ENCODE measurements at places on chromosomes 3 and 15.
A peak's percentile ranks its signal among the peaks of the same experiment; 100 is the strongest.

GRCh38 chr3:22496641-22497040 lies 706.5 kb upstream of the UBE2E2 start:
- H3K27me3 ChIP-seq = no peaks in the 10 kb centered on the region
- H3K4me3 ChIP-seq = no peak overlapping the region
- no peak for DNase-seq
- no peak overlapping the region for H3K27ac ChIP-seq
- no peaks in the 10 kb centered on the region for H3K4me1 ChIP-seq
- no peaks in the 10 kb centered on the region for H3K36me3 ChIP-seq

- H3K4me1 ChIP-seq = no peaks in the 10 kb centered on the region
- H3K36me3 ChIP-seq = no peaks in the 10 kb centered on the region
- H3K27ac ChIP-seq = no peak overlapping the region
- H3K27me3 ChIP-seq = peaks cover 11% of the 10 kb centered on the region
- H3K4me3 ChIP-seq = no peak overlapping the region
Measured at GRCh38 chr3:127209840-127210653, 17.1 kb downstream of the PRR23E start.

GRCh38 chr15:65583701-65584100 lies 27.2 kb downstream of the INTS14 start:
- H3K27me3 ChIP-seq = no peaks in the 10 kb centered on the region
- H3K36me3 ChIP-seq = peaks cover 18% of the 10 kb centered on the region
- peak; percentile 57 for DNase-seq
- H3K4me3 ChIP-seq = no peak overlapping the region

DNA sequence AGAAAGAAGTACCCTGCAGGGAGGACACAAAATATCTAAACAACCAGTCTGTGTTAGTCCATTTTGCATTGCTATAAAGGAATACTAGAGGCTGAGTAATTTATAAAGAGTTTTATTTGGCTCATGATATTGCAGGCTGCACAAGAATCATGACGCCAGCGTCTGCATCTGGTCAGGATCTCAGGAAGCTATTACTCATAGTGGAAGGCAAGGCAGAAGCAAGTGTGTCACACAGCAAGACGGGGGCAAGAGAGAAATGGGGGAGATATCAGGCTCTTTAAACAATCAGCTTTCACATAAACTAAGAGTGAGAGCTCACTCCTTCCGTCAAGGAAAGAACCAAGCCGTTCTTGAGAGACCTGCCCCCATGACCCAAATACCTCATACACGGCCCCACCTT lies 614.8 kb downstream of the ZIC1 start:
- H3K36me3 ChIP-seq = no peaks in the 10 kb centered on the region
- no peak overlapping the region for H3K4me3 ChIP-seq
- no peak for DNase-seq
- H3K27ac ChIP-seq = no peak overlapping the region

- peaks cover 4% of the 10 kb centered on the region for H3K36me3 ChIP-seq
- H3K4me3 ChIP-seq = no peak overlapping the region
- DNase-seq = no peak
- no peak overlapping the region for H3K27ac ChIP-seq
- no peaks in the 10 kb centered on the region for H3K4me1 ChIP-seq
Measured at GRCh38 chr3:126049289-126050049, 34.5 kb downstream of the SLC41A3 start.

GRCh38 chr3:43372007-43372740 lies 85.8 kb downstream of the SNRK start:
- no peaks in the 10 kb centered on the region for H3K36me3 ChIP-seq
- no peaks in the 10 kb centered on the region for H3K27me3 ChIP-seq
- H3K4me3 ChIP-seq = no peak overlapping the region
- no peak overlapping the region for H3K27ac ChIP-seq

DNA sequence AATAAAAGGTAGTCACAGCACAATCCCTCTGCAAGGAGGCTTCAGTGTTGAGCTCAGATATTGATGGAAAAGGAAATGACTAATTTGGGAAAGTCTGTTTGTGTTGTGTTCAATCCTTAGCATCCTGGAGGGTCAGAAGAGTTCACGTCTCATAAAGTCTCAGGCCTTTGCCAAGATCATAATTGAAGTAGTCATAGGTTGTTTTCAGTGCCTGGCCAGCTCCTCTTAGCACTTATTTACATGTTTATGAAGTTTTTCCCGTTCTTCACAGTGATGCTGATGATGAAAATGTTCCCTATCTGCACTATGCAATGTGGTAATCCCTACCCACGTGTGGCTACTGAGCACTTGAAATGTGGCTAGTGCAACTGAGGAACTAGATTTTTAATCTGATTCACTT lies 61.6 kb upstream of the TGFBR2 start:
- H3K4me3 ChIP-seq = no peak overlapping the region
- H3K27ac ChIP-seq = no peak overlapping the region
- H3K27me3 ChIP-seq = no peaks in the 10 kb centered on the region
- H3K4me1 ChIP-seq = no peaks in the 10 kb centered on the region
- H3K36me3 ChIP-seq = no peaks in the 10 kb centered on the region

GRCh38 chr15:66635817-66636216 lies 66.2 kb upstream of the SMAD6 start:
- H3K4me1 ChIP-seq = peaks cover 26% of the 10 kb centered on the region
- no peaks in the 10 kb centered on the region for H3K36me3 ChIP-seq
- no peak overlapping the region for H3K4me3 ChIP-seq
- DNase-seq = no peak
- no peak overlapping the region for H3K27ac ChIP-seq
- no peaks in the 10 kb centered on the region for H3K27me3 ChIP-seq

DNA sequence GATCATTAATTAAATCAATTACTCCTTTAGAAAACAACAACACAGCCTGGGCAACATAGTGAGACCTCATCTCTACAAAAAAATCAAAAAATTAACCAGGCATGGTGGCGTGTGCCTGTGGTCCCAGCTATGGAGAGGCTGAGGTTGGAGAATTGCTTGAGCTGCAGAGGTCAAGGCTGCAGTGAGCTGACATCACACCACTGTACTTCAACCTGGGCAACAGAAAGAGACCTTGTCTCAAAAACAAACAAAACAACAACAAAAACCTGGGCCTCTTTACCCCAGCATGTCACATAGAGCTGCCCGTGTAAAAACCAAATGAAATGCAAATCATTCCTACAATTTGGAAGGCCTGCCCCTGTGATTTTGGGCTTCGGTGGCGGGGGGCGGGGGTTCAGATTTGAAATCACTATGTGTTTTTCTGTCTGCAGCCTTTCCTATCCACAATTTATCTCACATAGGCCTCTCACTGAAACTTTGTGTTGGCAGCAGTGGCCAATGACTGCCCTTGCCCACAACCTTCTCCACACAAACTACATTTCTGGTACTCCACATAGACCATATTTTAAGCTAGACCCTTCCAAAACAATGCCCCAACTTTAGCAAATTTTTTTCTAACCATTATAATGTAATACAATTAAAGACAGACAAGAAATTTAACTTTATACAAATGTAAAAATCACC lies 6.5 kb downstream of the ADAM10 start:
- peaks cover 3% of the 10 kb centered on the region for H3K4me1 ChIP-seq
- no peaks in the 10 kb centered on the region for H3K27me3 ChIP-seq
- H3K36me3 ChIP-seq = no peaks in the 10 kb centered on the region
- no peak overlapping the region for H3K4me3 ChIP-seq
- no peak overlapping the region for H3K27ac ChIP-seq

DNA sequence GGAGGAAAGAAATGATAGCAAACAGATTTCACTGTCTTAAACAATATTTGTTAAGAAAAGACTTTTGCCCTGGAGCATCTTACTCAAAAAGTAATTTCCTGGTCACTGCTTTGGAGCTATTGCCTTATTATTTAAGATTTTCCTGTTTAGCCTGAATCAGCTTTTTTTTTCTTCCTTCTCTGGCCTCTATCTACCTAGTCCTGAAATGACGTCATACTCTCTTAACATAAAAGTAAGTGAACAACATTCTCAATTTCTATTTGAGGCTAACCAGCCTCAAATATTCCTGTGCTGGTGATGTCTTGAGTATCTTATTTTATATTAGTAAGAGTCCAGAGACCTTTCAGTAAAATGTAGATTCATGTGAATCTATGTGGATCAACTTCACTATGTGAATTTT lies 221.9 kb upstream of the ALCAM start:
- no peak overlapping the region for H3K27ac ChIP-seq
- H3K4me1 ChIP-seq = no peaks in the 10 kb centered on the region
- H3K36me3 ChIP-seq = no peaks in the 10 kb centered on the region
- no peaks in the 10 kb centered on the region for H3K27me3 ChIP-seq
- DNase-seq = no peak
- no peak overlapping the region for H3K4me3 ChIP-seq

- H3K36me3 ChIP-seq = peaks cover 4% of the 10 kb centered on the region
- no peak overlapping the region for H3K4me3 ChIP-seq
- no peaks in the 10 kb centered on the region for H3K27me3 ChIP-seq
- H3K4me1 ChIP-seq = peaks cover 4% of the 10 kb centered on the region
- H3K27ac ChIP-seq = no peak overlapping the region
- DNase-seq = no peak
Measured at GRCh38 chr3:17188378-17188777, 303.6 kb downstream of the PLCL2 start.

DNA sequence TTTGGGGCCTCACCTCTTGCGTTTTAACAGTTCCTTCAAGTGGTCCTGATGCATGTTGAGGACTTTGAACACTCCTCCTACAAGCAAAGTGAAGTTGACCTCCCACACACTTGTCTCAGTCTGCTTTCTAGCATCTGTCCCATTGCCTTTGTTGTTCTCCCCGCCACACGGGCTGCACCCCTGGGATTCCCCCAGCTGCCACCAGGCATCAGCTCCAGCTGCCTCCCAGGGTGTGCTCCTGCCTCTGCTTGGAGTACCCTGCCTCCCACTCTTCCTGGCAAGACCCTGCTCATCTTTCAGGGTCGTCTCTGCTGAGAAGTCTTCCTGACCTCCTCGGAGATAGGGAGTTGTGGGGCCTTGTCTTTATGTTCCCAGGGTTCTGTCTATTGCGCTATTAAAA lies 52.2 kb downstream of the IGF1R start:
- no peak overlapping the region for H3K4me3 ChIP-seq
- H3K36me3 ChIP-seq = no peaks in the 10 kb centered on the region
- H3K4me1 ChIP-seq = peaks cover 10% of the 10 kb centered on the region
- no peak for DNase-seq
- H3K27ac ChIP-seq = no peak overlapping the region

- no peak overlapping the region for H3K27ac ChIP-seq
- H3K4me3 ChIP-seq = no peak overlapping the region
- H3K4me1 ChIP-seq = no peaks in the 10 kb centered on the region
- no peaks in the 10 kb centered on the region for H3K36me3 ChIP-seq
- no peak for DNase-seq
Measured at GRCh38 chr3:140073278-140074045, 138.5 kb downstream of the CLSTN2 start.

- no peaks in the 10 kb centered on the region for H3K27me3 ChIP-seq
- peak; percentile 61 for DNase-seq
- H3K27ac ChIP-seq = no peak overlapping the region
- H3K4me1 ChIP-seq = peaks cover 3% of the 10 kb centered on the region
Measured at GRCh38 chr3:158159714-158160113, 49.8 kb downstream of the RSRC1 start.

DNA sequence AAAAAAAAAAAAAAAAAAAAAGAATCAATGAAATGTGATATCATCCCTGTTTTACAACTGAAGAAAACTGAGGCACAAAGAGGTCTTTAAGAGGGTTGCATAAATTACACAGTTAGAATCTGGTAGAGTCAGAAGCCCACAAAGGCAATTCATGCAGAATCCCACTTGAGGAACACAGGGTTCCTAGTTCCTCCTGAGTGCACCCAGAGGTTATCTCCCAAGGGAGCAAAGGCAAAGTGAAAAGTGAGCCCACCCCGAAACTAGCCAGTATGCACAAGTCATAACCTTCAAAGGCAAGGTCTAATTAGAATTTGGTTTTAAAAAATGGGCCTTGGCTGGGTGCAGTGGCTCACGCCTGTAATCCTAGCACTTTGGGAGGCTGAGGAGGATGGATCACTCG lies 37.8 kb downstream of the AP3S2 start:
- no peaks in the 10 kb centered on the region for H3K4me1 ChIP-seq
- DNase-seq = no peak
- H3K4me3 ChIP-seq = no peak overlapping the region
- H3K27me3 ChIP-seq = no peaks in the 10 kb centered on the region
- H3K27ac ChIP-seq = no peak overlapping the region

- no peak overlapping the region for H3K4me3 ChIP-seq
- H3K4me1 ChIP-seq = no peaks in the 10 kb centered on the region
- DNase-seq = no peak
- H3K27ac ChIP-seq = no peak overlapping the region
Measured at GRCh38 chr3:193488741-193489140, 66.0 kb downstream of the ATP13A4 start.

GRCh38 chr3:6089780-6090179 lies 771.1 kb upstream of the GRM7 start:
- no peak overlapping the region for H3K27ac ChIP-seq
- peaks cover 4% of the 10 kb centered on the region for H3K4me1 ChIP-seq
- H3K36me3 ChIP-seq = no peaks in the 10 kb centered on the region
- no peak overlapping the region for H3K4me3 ChIP-seq
- no peaks in the 10 kb centered on the region for H3K27me3 ChIP-seq
- no peak for DNase-seq

DNA sequence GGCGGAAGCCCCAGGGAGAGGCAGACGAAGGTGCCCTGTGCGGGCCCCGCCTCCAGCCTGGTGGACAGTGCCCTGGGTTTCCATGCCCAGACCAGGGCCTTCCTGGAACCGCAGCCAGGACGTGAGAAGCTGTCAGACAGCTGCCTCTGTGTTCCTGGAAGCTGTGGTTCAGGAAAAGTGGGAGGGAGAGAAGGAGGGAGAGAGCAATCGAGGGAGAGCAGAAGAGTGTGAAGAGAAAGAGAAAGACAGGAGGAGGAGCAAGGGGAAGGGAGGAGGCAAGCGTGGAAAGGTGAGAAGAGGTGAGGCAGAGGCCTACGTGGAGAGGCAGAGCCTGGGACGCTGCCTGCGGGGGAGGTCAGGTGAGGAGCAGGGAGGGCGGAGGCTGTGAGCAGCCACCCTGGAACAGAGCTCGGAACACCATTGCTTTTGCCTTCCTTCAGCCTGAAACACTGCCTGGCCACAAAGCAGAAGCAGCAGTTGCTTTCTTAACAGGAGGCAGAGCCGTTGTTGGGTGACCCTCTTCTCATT lies 18.6 kb downstream of the ZDHHC19 start:
- H3K36me3 ChIP-seq = no peaks in the 10 kb centered on the region
- no peak overlapping the region for H3K4me3 ChIP-seq
- DNase-seq = peak; percentile 70

- H3K4me1 ChIP-seq = no peaks in the 10 kb centered on the region
- no peak overlapping the region for H3K4me3 ChIP-seq
- H3K27me3 ChIP-seq = peaks cover 2% of the 10 kb centered on the region
- no peak overlapping the region for H3K27ac ChIP-seq
- no peaks in the 10 kb centered on the region for H3K36me3 ChIP-seq
Measured at GRCh38 chr3:140523600-140523999, 154.3 kb upstream of the TRIM42 start.

DNA sequence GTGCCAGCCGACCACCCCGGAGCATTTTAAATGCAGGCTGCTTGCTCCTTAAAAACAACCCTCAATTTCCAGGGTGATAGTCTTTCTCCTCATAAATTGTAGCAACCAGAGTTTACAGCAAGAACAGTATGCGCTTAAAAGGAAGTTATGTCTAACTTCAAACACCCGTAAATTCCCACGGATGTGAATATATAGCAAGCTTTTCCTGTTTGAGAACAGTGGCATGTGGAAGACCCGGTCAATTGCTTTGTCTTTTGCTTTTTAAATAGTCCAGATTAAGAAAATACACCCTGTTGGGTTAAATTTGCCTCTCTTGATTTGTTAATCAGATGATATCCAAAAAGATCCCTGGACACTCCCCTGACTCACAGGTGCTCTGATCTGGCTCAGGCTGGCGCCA lies 20.8 kb downstream of the MRPS25 start:
- no peak overlapping the region for H3K27ac ChIP-seq
- H3K4me3 ChIP-seq = no peak overlapping the region
- H3K4me1 ChIP-seq = peaks cover 4% of the 10 kb centered on the region
- DNase-seq = no peak
- H3K27me3 ChIP-seq = no peaks in the 10 kb centered on the region

All from common myeloid progenitor, CD34-positive (primary cell).